ENCODE measurements at places on chromosomes 3 and 15.

DNA sequence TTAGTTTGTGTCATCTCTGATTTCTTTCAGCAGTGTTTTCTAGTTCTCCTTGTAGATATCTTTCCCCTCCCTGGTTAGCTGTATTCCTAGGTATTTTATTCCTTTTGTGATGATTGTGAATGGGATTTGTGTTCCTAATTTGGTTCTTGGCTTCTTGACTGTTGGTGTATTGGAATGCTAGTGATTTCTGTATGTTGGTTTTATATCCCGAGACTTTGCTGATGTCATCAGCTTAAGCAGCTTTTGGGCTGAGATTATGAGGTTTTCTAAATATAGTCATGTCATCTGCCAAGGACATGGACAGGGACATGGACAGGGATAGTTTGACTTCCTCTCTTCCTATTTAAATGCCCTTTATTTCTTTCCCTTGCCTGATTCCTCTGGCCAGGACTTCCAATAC lies 35.8 kb downstream of the MYO9A start:
- DNase-seq = no peak

GRCh38 chr15:38323895-38324294 lies 71.3 kb downstream of the SPRED1 start:
- DNase-seq = no peak

DNA sequence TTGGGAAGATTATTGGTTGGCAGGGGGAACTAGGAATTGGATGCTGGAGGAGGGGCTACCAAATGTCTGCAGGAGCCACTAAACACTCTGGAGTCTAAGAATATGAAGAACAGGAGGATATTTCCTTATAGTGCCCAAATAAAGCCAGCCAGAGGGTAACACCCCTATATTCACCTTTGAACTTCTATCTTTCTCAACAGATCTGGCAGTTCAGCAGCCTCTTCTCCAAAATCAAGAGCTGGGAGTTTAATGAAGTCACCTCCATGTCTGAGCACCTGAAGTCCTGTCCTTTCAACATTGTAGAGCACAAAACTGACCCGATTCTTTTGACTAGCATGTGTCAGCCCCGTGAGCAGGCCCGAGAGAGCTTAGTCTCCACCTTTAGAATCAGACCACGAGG lies 33.3 kb downstream of the FBXO40 start:
- DNase-seq = no peak

DNA sequence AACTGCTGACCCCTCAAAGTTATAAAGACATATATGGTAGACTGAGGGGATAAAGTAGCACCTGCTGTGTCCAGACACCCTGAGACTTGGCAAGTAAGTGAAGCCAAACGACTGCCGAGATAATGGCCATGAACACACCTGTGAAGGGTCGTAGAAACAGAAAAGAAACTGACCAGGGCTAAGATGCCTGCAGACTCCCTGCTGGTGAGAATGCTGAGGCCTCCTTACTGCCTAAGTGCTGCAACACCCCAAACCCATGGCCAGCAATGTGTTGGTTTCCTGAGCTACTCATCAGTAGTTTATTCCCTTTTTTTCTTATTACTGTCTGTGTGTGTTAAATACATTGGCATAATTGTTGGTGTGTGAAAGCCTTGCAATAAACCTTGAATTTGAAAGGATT lies 233.8 kb downstream of the ZNF385D start:
- no peak for DNase-seq

DNA sequence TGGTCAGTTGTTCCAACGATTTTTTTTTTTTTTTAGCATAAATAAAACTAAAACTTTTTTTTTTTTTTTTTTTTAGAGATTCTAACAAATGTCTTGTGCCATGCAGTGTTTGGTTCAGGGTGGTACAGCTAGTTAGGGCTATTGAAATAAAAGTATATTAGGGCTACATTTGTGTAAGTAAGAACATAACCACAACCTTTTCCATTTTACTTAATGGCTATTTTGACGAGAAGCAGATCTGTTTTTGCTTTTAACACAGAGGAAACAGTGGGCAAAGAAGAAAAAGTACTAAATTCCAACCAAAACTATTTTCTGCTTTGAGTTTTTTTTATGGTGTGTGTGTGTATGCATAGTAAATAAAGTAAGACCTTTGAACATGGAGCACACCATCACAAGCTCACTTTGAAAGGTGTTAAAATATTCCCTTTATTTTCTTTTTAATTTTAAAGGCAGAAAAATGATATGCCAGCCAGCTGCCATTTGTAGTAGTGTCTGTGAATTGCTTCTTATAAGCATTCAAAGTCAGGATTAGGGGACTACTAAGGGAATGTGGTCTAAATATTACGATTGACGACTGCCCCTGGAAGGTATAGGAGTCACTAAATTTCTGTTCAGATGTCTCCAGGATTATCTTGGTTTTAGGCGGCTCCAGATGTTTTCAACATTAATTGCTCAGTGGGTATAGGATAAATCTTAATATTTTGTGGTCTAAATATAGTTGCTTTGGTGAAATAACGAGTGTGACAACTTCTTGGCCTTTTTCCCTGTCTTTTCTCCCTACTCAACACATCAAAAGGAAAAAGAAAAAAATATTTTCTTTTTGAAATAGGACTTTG lies 3.1 kb downstream of the RARB start:
- no peak for DNase-seq

DNA sequence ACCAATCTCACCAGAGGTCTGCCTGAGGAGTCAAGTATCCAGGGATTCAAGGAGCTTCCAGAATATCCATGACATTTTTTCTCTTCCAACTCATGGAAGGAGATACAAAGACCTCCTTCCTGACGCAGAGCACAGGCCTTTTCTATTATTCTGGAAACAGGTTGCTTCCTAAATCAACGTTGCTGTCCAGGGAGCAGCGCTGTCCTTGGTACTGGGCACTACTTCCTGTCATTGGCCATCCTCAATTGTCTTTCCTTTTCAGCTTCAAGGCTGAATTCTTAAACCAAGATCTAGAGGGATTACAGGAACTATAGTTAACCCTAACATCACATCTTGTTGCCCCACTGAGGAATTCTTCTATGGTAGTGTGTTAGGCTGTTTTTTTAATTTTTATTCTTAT lies 50.4 kb upstream of the TBC1D21 start:
- DNase-seq = no peak

Data from NAMALWA (cell line).